ENCODE measurements at places on chromosomes 7 and 10. TPM values are rescaled to one million over a fixed set of nuclear protein-coding genes. Genes with fewer than 3 reads are reported as not detected.

TYW1B gene
- 2.3 TPM for total RNA-seq

CADPS2 gene
- total RNA-seq, result 27.2 TPM

- no peak for DNase-seq
Measured at GRCh38 chr7:108376206-108376605, 80.0 kb downstream of the NRCAM start.

DNA sequence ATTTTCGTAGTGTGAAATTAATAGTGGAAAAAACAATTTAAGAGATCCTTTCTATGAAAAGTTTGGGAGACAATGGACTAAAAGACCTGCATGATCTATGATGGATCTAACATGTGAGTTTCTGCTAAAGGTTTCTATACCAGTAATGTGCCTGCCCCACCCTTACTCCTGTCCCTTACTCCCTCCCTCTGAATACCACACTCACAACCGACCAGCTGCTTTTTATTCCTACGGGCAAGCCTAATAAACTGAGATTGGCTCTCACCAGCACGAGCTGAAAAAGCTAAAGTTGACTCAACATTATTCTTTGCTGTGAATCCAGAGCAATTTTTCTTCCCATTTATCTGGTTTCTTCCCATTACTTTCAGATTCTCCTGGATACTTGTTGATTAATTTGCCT, 17.8 kb upstream of the REEP3 start:
- no peak for DNase-seq

Measured in fibroblast of villous mesenchyme (primary cell).